Fibroblast of skin of scalp (primary cell): ENCODE measurements at places on chromosomes 4 and X.

- no peak for DNase-seq
Measured at GRCh38 chrX:65508851-65509250, 25.7 kb downstream of the LAS1L start.

DNA sequence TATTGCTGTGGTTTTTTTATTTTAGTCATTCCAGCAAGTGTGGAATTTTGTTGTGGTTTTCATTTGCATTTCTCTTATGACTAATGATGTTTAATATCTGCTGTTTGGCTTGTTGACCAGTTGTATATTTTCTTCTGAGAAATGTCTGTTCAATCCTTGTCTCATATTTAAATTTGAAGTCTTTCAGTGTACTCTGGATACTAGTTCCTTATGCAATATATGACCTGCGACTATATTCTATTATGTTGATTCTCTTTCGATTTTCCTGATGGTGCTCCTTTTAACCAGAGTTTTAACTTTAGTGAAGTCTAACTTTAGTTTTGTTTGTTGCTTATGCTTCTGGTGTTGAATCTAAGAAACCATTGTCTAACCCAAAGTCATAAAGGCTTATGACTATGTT lies 1528.0 kb downstream of the TECRL start:
- peak; percentile 9 for DNase-seq

DNA sequence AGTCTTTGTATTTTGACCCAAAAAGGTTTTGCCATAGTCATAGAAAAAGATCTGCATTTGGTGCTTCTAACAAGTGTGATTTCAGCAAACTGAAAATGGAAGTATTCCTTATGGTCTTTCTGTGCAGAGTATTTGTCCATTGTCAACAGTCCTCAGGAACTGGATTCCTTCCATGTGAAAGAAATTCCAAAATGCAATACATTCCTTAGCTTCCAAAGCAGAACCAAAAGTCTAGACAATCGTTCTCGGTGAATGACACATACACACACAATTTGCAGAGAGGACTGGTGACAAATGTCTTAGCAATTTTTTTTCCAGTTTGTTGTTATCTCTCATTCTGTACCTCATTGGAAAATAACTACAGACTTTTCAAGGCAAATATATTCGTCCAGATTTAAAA lies 562.2 kb upstream of the SLIT2 start:
- DNase-seq: peak; percentile 96

DNA sequence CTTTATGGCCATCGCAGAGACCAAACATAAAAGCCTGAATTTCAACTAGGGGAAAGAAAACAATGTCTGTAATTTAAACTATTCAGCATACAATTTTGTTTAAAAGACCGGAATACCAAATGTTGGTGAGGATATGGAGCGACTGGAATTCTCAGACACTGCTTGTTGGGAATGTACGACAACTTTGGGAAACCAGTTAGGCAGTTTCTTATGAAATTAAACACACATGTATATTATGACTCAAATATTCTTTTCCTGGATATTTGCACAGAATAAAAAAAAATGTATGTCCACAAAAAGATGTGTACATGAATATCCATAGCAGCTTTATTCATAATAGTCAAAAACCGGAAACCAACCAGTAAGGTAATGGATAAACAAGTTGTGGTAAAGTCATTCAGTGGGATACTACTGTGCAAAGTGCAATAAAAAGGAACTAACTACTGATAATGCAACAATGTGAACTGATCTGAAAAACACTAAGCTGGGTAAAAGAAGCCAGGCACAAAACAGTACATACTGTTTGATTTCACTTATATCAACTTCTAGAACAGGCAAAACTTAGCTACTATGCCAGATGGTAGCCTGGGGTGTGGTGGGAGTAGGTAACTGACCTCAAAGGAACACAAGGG lies 152.7 kb upstream of the FTHL17 start:
- peak; percentile 73 for DNase-seq

DNA sequence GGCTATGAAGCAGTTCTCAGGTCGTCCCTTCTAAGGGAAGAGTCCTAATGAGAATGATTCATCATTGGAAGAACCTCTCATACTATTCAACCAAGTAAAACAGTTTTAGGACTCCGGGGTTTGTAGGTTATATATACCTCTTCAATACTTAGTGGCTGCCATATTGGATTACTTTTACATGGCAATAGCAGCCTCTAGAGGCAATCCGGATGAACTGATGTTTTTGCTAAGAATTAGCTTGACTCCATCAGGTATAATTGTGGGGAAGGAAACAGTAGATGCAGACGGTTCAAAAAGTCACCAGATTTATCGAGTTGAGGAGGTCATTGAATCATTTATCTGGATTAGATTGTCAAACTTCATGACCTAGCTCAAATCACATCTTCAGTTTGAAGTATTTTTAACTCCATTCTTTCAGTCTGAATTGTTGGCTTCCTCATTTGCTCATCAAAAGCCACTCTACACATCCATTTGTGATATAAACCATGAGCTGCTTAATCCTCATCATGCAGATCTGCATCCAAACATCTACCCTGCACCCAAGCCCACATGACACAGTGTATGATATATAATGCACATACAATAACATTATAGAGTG lies 28.4 kb downstream of the GUCY1B1 start:
- DNase-seq: peak; percentile 53

- peak; percentile 22 for DNase-seq
Measured at GRCh38 chr4:45621971-45622370, 501.9 kb downstream of the GABRG1 start.
